ENCODE measurements at places on chromosomes 6 and 20.

DNA sequence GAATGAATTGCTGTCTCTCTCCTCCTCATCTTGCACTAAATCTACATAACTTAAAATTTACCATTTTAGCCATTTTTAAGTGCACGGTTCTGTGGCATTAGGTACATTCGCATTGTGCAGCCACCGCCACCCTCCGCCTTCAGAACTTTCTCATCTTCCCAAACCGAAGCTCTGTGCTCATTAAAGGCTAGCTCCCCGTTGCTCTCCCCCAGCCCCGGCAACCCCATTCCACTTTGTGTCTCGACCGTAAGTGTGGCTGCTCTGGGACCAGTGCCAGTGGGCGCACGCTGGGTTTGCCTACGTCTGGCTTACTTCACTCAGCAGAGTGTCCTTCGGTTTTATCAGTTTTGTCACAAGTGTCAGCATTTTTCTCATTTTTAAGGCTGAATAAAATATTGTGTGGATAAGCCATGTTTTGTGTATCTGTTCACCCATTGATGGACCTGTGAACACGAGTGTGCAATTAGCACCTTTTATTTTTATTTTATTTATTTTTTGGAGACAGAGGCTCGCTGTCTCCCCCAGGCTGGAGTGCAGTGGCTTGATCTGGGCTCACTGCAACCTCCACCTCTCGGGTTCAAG lies 16.8 kb downstream of the SLC17A9 start:
- no peak for DNase-seq

- no peak for DNase-seq
These were observed 46.6 kb upstream of the RNF24 start for GRCh38 chr20:4061987-4062386.

DNA sequence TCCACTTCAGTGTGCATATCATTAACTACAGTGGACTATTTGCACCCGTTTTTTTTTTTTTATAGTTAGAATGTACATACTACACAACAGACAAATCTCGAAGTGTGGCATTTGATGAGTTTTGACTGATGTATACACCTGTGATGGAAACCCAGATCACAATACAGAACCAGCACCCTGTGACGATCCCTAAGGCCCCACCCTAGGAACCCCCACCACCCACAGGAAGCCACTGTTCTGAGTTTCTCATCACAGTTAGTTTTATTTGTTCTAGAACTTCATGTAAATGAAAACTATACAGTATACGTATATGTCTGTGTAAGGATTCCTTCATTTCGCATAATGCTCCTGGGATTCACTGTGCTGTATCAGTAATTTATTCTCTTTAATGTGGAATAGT lies 102.8 kb downstream of the IRF4 start:
- no peak for DNase-seq

GRCh38 chr6:142659661-142660060 lies 285.3 kb downstream of the HIVEP2 start:
- DNase-seq, result no peak

- DNase-seq, result no peak
These were observed 68.9 kb upstream of the PHACTR2 start for GRCh38 chr6:143608906-143609305.

GRCh38 chr6:113634352-113635163 lies 222.6 kb upstream of the MARCKS start:
- no peak for DNase-seq

GRCh38 chr20:750801-751200 lies 17.5 kb downstream of the SLC52A3 start:
- DNase-seq, result no peak

- no peak for DNase-seq
These were observed 48.4 kb upstream of the NCOA3 start for GRCh38 chr20:47453167-47453782.

DNA sequence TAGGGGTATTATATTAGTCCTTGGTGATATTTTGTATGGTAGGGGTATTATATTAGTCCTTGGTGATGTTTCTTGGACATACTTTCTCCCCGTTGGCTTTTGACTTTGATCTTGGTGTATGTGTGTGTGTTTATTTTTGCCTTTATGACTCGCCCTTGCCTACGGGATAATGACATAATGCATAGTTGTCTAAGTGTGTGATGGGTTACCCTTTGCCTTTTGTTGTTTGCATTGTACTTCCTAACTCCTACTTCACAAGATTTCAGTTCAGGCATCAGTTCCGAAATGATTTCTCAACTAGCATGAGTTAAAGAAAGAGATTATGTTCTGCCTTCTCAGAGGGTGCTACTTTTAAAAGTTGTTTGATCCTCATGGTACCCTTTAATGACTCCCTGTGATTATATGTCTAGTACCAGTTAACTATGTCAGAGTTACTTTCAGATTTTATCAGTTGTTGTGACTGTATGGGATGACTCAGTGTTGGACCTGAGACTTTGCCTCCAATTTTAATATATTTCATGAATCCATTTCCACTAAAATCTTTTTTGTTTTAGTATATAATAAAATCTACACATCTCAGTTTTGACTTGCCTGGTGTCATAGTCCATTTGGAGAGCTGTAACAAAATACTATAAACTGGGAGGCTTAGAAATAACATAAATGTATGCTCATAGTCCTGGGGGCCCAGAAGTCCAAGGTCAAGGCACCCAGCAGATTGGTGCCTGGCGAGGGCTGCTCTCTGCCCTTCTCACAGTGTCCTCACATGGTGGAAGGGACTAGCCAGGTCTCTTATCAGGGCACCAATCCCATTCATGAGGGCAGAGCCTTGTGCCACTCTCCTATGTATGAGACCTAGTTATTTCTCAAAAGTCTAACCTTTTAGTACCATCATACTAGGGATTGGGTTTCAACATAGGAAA lies 34.1 kb downstream of the CDYL start:
- DNase-seq, result no peak

GRCh38 chr6:139920027-139920775 lies 545.8 kb upstream of the CITED2 start:
- no peak for DNase-seq

DNA sequence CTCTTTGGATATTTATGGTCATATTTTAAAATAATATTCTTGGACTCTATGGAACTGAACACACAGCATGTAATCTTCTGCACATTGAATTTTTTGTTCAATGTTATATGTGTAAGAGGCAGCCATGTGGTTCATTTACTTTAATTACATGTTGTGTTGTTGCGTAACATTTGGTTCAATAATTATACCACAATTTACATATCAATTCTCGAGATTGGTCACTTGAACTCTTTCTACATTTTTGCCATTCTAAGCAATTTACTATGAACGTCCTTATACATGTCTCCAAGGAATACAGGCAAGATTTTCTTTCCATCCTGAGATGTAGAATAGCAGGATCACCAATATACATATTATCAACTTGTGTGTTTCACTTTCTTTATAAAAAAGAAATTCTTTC lies 18.5 kb upstream of the STMND1 start:
- no peak for DNase-seq

DNA sequence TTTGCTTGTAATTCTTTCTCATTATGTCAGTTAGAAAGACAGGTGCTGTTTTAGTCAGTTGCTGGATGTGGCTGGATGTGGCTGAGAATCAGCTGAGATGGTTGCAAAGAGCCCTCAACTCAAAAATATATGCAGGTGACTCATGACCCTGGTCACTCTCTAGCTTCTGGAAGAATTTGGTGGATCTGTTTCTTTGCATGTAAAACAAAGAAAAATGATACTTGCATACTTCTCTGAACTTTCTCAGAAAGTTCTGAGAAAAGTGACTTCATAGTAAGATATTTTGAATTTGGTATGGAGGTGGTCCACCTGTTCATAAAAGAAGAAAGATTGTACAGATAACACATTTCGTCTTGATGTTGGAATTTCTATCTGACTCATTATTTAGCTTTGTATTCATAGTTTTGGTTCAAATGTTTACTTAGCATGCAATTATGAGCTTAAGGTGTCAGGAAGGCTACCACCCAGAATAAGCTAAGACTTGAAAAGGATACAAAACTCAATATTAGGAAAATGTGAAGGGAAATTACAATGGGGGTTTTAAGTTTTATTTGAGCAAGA lies 163.2 kb upstream of the OLIG3 start:
- no peak for DNase-seq

GRCh38 chr20:20363799-20364592 lies 3.9 kb upstream of the INSM1 start:
- no peak for DNase-seq

DNA sequence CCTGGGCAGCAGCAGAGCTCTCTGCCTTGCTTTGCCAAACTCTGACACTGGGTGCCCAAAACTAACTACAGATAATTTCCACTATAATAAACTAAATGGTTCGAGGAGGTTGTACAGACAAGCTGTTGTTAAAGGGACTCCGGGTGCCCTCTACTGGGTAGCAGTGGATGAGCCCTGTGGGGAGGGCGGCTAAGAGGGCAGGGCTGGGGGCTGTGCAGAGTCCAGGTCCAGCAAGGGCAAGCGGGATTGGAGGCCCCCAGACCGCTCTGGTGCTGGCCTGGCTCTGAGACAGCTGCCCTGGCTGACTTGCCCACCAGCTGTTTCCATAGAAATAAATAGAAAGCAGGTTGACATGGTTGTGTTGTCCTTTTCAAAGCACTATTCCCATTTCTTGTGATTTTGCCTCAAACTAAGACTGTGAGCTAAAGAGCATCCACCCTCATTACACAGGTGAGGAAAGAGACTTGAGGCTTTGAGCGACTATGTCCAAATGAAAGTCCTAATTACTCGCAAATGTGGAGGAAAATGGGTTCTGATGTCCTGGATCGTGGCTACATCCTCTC lies 167.6 kb upstream of the CST7 start:
- DNase-seq, result no peak

- DNase-seq, result no peak
These were observed 424.5 kb upstream of the FLRT3 start for GRCh38 chr20:14761903-14762302.

- no peak for DNase-seq
These were observed 12.8 kb upstream of the SNAI1 start for GRCh38 chr20:49969946-49970345.

- no peak for DNase-seq
These were observed 600.0 kb upstream of the CDH4 start for GRCh38 chr20:60652046-60652445.

- no peak for DNase-seq
These were observed 328.4 kb downstream of the DHX35 start for GRCh38 chr20:39290575-39290974.

DNA sequence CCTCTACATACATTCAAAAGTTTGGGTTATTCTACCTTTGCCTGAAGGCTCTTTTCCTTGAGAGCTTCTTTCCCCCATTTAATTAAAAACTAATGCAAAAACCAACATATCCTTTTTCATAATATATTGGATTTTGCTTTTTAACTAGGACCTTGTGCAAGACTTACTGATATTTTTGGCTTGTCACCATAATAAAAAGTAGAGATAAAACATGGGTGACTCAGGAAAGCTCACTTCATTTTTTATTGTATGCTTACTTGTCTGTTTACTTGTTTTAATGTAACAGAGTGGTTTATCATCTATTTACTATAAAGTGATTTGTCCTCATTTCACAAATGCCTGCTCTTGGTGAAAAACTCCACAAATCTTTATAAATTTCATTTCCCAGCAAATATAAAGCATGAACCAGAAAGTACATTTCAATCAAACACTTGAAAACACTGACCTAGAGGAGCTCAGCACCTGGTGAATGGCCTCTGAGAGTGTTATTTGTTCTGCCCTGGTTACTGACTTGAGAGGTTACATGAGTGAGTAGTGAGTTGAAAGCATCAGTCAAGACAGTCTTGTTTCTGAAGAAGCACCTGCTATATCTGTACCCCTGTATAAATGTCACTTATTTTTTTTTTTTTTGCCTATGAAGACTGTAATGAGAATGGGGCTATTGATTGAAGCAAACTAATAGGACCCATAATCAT lies 20.8 kb downstream of the ADGRG6 start:
- DNase-seq, result no peak

- DNase-seq, result no peak
These were observed 50.7 kb downstream of the MRPL14 start for GRCh38 chr6:44076356-44077213.

DNA sequence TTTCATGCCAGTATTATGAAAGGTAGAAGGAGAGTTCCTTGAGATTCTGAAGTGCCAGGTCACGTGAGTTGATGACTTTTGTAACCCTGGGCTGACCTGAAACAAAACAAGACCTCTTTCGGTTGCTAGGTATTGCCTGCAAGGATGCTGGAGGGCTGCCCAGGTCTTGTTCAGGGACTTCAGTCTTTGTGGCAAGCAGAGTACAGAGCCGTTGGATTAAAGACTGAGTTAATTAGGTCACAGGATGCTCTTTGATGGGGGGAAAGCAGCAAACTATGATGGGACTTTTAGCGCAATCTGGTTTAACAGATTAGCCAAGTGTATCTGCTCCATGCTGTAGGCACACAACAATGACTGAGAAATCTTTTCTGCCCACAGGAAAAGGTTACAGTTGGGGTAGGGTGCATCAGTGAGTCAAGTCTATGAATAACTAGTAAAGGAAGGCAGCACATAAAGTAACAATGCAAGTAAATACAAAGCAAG lies 12.8 kb upstream of the ELOVL5 start:
- DNase-seq, result peak; percentile 14

DNA sequence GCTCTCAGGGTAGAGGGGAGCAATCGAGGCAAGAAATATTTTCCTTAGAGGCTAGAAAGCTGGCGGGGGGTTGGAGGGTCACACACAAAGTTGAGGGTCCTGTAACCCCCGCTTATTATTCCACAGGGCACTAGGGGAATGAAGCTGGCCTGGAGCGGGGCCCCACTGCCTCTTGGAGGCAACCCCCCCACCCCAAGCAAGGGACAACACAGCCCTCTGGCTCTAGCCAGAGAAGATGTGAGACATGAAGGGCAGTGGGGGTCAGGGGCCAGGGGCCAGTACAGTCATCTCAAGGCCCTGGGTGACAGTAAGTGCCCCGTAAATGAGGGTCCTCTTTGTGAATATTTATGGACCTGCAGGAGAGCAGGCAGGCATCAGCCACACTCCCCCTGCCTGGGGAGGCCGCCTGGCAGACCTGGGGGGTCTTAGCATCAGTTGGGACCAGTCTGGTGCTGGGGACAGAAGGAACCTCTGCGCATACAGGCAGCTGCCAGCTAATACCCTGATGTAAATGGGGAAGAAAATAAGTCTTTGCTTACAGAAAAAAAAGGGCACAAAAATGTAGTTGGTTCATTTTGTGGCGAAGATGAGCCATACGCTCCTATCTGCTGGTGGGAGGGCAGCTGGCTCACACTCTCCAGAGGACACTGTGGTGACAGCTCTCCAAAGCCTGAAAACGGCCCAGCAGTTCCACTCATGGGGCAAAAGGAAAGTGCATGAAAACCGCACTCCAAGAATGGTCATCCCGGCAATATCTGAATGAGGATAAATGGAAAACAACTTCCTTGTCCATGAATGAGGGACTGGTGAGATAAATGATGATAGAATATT lies 21.9 kb downstream of the SPATA2 start:
- DNase-seq, result no peak

- DNase-seq, result no peak
These were observed 11.7 kb downstream of the MYLIP start for GRCh38 chr6:16140607-16141006.
